WTC11 (cell line): ENCODE measurements at places on chromosomes 5 and 9. TPM values are rescaled to one million over a fixed set of nuclear protein-coding genes. Genes with fewer than 3 reads are reported as not detected.

- H3K27ac ChIP-seq, result no peak overlapping the region
- peaks cover 4% of the 10 kb centered on the region; the same call in 1 of the 2 replicates for H3K27me3 ChIP-seq
- H3K36me3 ChIP-seq, result peaks cover 25% of the 10 kb centered on the region
These were observed 131.5 kb upstream of the OTULINL start for GRCh38 chr5:14450018-14450524.

- H3K4me3 ChIP-seq, result no peak overlapping the region
- H3K36me3 ChIP-seq, result no peaks in the 10 kb centered on the region
- peaks cover 12% of the 10 kb centered on the region for H3K4me1 ChIP-seq
- no peak overlapping the region for H3K27ac ChIP-seq
- H3K27me3 ChIP-seq, result peaks cover 13% of the 10 kb centered on the region
These were observed 31.1 kb upstream of the ADAMTSL1 start for GRCh38 chr9:18442629-18443491.

- no peak overlapping the region for H3K4me3 ChIP-seq
- H3K36me3 ChIP-seq, result peaks cover 34% of the 10 kb centered on the region
- no peaks in the 10 kb centered on the region for H3K4me1 ChIP-seq
- no peak for DNase-seq
These were observed 31.5 kb downstream of the DDX31 start for GRCh38 chr9:132638240-132638639.

DNA sequence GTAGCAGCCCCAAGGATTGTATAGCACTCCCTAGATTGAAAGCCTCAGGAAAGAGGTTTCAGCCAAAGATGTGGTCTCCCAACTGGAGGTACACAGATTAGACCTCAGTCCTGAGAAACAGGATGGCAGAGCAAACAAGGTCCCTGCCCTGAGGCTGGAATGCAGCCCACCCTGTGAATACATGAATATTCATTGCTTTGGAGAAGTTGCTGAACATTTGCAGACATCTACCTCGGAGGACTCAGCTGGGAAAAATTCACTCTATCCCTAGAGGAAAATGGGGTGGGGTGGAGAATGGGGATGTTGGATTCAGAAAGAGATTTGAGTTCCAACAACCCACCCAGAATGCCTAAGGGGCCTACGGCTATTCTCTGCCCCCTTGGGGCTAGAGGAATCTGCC, 129.4 kb downstream of the SLIT3 start:
- peak overlapping the region; percentile 92 for H3K27ac ChIP-seq
- H3K27me3 ChIP-seq, result peaks cover 3% of the 10 kb centered on the region; the same call in 1 of the 2 replicates

DNA sequence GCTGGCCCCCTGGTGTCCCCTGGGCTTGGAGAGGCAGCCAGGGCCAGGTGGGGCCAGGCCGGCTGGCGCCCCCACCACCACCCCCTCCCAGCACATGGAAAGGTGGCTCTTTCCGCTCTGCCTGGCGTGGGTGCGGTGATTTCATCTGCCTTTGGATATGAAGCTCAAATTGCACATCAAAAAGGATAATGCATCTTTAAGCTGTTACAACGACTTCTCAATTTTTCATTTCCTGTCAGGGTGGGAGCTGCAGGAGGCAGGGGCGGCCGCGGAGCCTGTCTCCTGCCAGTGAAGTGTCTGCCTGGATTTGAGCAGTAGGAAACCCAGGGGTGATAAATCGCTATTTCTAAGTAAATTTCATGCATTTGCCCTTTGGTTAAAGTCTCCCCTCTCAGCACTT, 169.2 kb upstream of the MVB12B start:
- no peaks in the 10 kb centered on the region for H3K36me3 ChIP-seq
- DNase-seq, result no peak
- peaks cover 20% of the 10 kb centered on the region for H3K4me1 ChIP-seq
- H3K27me3 ChIP-seq, result 0 out of 2 replicates have a peak, but pooled peaks cover 2% of the 10 kb centered on the region
- H3K4me3 ChIP-seq, result no peak overlapping the region

DNA sequence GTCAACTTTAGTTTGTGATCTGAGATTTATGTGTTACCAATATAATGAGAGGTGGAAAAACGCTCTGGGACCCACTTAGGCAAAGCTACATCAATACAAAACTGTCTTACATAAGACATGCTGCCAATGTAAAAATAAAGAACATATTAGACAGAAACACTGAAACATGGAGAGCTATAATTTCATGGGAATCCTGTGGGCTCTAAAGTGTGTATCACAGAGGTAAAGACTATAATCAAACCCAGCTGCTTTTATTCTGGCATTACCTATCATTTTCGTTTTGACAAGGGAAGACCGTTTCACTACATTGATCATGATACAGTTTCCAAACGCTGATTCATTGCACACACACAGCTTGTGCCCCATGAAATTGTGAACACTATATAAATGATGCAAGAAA, 400.5 kb upstream of the TUSC1 start:
- no peaks in the 10 kb centered on the region for H3K4me1 ChIP-seq
- H3K27me3 ChIP-seq, result no peaks in the 10 kb centered on the region
- no peak for DNase-seq
- H3K27ac ChIP-seq, result no peak overlapping the region
- no peak overlapping the region for H3K4me3 ChIP-seq

DNA sequence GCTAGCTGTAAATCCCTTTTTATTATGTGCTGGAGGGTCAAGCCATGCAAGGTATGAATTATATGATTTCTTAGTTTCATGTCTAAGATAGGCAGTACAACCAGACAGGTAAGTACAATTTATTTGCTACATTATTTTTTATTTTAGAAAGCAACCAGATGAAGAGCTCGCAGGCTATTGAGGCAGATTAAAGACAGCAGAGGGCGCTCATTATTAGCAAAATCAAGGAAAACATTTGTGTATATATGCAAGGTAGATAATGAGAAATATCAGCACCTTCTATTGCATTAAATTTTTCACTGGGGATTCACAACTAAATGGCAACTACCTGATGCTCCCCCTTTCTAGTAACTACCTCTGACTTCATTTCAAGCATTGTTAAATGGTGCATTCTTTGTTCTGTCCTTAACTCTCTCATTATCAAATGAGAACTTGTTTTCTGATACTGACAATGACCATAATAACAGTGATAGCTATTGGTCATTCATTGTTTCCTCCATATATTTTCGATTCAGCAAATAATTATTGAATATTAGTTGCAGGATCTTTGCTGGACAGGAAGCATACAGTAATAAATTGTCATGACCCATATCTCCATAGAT, 8.6 kb downstream of the SCGB3A2 start:
- peaks cover 24% of the 10 kb centered on the region for H3K4me1 ChIP-seq
- no peaks in the 10 kb centered on the region for H3K36me3 ChIP-seq
- no peak overlapping the region for H3K4me3 ChIP-seq
- DNase-seq, result no peak

DNA sequence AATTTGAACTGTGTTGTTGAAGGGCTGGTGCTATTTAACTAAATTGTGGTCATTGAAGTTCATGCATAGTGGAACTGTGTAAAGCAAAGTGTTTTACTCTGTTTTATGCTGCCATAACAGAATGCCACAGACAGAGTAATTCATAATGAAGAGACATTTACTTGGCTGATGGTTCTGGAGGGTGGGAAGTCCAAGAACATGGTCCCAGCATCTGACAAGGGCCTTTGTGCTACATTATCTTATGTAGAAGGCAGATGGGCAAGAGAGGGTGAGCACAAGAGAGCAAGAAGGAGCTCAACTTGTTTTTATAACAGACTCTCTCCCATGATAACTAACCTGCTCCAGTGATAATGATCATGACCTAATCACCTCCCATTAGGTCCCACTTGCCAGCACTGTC, 101.9 kb upstream of the NR3C1 start:
- H3K36me3 ChIP-seq, result no peaks in the 10 kb centered on the region
- H3K4me1 ChIP-seq, result peaks cover 7% of the 10 kb centered on the region
- H3K27ac ChIP-seq, result no peak overlapping the region
- H3K27me3 ChIP-seq, result no peaks in the 10 kb centered on the region

DNA sequence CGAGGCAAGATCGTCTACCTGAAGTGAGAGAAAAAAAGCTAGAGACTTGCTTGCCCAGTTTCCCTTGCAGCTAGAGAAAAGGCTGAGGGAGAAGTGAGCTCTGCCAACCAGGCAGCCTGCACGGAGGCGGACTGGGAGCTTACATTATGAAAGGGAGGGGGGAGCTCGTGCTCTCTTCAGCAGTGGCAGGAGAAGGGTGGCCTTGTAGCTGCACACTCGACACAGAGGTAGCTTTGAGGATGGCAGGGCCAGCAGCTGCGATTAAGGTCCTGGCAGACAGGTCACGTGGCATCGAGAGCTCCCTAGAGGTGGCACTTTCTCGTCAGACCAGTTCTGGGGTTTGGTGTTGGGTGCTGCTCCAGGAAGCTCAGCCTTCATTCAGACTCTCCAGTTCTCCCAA, 26.7 kb downstream of the APBA1 start:
- no peaks in the 10 kb centered on the region for H3K27me3 ChIP-seq
- H3K4me1 ChIP-seq, result no peaks in the 10 kb centered on the region; the same call in 1 of the 2 replicates
- no peak overlapping the region for H3K27ac ChIP-seq
- peak; percentile 13 for DNase-seq
- no peak overlapping the region for H3K4me3 ChIP-seq
- H3K36me3 ChIP-seq, result no peaks in the 10 kb centered on the region

DNA sequence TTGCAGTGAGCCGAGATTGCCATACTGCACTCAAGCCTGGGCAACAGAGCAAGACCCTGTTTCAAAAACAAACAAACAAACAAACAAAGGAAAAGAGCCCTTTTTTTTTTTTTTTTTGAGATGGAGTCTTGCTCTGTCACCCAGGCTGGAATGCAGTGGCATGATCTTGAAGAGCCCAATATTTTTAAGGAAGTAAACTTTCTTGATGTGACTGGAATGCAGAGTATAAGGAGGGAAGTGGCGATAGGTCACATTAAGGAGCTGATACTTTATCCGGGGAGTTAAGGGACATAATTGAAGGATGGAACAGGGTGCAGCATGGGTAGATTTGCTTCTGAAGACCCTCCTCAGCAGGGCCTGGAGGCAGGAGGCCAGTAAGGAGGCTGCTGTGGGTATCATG, 13.0 kb downstream of the NAIF1 start:
- no peaks in the 10 kb centered on the region for H3K27me3 ChIP-seq
- H3K27ac ChIP-seq, result peak overlapping the region; percentile 60; the same call in 1 of the 2 replicates
- no peak overlapping the region for H3K4me3 ChIP-seq
- DNase-seq, result no peak

- H3K36me3 ChIP-seq, result peaks cover 86% of the 10 kb centered on the region
- 0 out of 2 replicates have a peak overlapping the region, but pooled peaks have one; percentile 65 for H3K27ac ChIP-seq
- H3K27me3 ChIP-seq, result no peaks in the 10 kb centered on the region
- no peaks in the 10 kb centered on the region for H3K4me1 ChIP-seq
These were observed 33.4 kb upstream of the POMT1 start for GRCh38 chr9:131469356-131469755.

DNA sequence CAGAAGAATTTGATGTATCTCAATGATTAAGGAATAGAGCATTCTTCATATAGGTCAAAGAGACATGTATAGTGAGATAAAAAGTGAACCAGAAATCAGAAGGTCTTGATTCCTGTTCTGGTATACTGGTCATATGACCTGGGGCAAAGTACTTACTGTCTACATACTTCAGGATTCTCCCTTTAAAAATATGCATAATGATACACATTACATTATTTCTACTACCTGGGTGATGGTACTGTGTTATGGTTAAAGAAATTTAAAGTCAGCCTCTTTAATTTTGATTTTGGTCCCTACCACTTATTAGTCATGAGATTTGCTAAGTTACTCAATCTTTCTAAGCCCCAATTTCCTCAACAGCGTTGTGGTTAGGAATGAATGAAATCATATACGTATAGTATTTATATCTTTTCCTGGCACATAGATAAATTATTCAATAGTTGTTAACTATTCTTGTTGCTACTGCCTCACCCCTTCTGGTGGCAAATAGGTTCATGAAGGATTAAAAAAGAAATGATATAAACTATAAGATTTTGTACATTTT, 984.1 kb downstream of the TLE4 start:
- H3K4me3 ChIP-seq, result no peak overlapping the region
- H3K27ac ChIP-seq, result no peak overlapping the region
- H3K36me3 ChIP-seq, result no peaks in the 10 kb centered on the region
- H3K4me1 ChIP-seq, result no peaks in the 10 kb centered on the region
- no peaks in the 10 kb centered on the region; the same call in 1 of the 2 replicates for H3K27me3 ChIP-seq
- DNase-seq, result no peak

GRCh38 chr9:3960661-3961144, 339.2 kb downstream of the GLIS3 start:
- H3K27ac ChIP-seq, result no peak overlapping the region
- H3K4me3 ChIP-seq, result no peak overlapping the region
- no peak for DNase-seq
- H3K4me1 ChIP-seq, result peaks cover 13% of the 10 kb centered on the region
- no peaks in the 10 kb centered on the region for H3K36me3 ChIP-seq
- no peaks in the 10 kb centered on the region for H3K27me3 ChIP-seq

DNA sequence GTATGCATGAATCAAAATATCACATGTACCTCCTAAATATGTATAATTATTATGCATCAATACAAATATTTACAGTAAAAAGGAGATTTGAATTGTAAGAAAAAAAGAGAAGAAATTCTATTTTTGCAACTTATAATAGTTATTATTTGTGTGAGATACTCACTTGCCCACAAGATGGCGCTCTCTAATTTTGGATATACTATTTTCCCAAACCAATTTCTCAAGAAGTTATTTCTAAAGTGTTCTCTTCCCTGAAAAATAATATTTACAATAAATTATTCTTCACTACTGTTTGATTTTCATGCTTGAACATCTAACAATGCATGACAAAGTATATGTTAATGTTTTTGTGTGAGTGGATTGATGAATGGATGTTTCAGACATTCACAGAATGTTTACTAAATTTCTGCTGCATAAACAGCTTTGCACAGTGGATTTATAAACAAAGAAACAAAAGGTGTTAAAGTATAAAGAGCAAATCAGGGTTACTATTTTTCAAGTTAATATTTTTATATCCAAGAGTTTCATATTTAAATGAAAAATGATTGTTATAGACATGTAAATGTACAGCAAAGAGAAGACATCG, 503.4 kb downstream of the PDE4D start:
- H3K36me3 ChIP-seq, result peaks cover 10% of the 10 kb centered on the region
- no peak overlapping the region for H3K27ac ChIP-seq
- H3K4me3 ChIP-seq, result no peak overlapping the region

DNA sequence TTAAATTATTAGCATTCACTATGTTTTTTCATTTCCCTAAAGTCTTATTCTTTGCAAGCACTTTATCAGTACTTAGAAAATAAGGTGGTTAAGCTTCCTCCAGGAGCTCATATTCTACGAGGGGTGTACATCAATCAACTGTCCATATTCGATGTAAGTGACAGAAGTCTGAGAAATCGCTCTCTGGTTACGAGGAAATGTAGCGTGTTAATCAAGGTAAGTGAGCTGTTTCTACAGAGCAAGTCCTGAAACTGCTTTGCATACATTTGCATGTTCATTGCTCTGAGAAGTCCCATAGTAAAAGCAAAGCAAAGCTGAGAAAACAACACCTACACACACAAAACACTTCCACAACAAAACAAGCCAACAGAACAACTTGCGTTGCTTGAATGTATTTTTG, 893.9 kb upstream of the DMAC1 start:
- H3K27me3 ChIP-seq, result no peaks in the 10 kb centered on the region
- DNase-seq, result no peak
- H3K4me1 ChIP-seq, result peaks cover 52% of the 10 kb centered on the region
- no peak overlapping the region for H3K4me3 ChIP-seq
- H3K36me3 ChIP-seq, result peaks cover 13% of the 10 kb centered on the region
- peak overlapping the region; percentile 87 for H3K27ac ChIP-seq

Gene GKAP1
- total RNA-seq, result 6.1 to 8.0 TPM (median 7.8 TPM) in 3 replicates

Gene NNT
- 32.0 to 37.6 TPM (median 33.1 TPM) in 3 replicates for total RNA-seq

Gene DPYSL3
- total RNA-seq, result 329 to 358 TPM (median 338 TPM) in 3 replicates

Gene MSX2
- 0.73 to 0.94 TPM (median 0.83 TPM) in 3 replicates for total RNA-seq

Gene TMEFF1
- total RNA-seq, result 62.7 to 66.5 TPM (median 66.2 TPM) in 3 replicates
